ENCODE measurements at places on chromosomes 13 and 19.
A peak's percentile ranks its signal among the peaks of the same experiment; 100 is the strongest.

DNA sequence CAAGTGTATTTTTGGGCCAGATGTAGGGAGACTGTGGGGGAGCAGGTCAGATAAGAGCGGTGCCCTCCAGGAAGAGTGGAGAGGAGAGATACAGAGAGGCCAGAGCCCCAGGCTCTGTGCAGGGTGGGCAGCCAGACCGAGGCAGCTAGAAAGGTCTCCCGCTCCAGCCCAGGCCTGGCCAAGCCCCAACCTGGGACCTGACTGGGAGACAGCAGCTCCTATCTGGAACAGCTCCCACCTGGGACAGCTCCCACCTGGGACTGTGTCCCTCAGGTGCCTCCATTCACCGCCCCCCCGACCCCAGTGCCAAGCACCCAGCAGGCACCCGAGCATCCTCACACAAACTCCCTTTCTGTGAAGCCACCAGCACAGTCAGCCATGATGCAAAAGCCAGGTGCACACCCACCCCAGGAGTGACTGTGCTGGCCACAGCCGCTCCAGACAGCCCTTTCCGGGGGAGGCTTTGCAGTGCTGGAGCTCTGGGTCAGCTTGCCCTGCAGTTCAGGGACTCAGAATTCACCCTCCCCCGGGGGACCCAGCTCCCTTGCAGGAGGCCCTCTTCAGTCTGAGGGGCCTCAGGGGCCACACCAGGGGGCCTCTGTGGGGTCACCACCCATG lies 2.1 kb upstream of the GRTP1 start:
- DNase-seq: no peak

- no peak for DNase-seq
These were observed 1.7 kb upstream of the PSMC4 start for GRCh38 chr19:39969266-39969665.

- peak; percentile 86 for DNase-seq
These were observed 7.5 kb upstream of the LRFN1 start for GRCh38 chr19:39328046-39328705.

DNA sequence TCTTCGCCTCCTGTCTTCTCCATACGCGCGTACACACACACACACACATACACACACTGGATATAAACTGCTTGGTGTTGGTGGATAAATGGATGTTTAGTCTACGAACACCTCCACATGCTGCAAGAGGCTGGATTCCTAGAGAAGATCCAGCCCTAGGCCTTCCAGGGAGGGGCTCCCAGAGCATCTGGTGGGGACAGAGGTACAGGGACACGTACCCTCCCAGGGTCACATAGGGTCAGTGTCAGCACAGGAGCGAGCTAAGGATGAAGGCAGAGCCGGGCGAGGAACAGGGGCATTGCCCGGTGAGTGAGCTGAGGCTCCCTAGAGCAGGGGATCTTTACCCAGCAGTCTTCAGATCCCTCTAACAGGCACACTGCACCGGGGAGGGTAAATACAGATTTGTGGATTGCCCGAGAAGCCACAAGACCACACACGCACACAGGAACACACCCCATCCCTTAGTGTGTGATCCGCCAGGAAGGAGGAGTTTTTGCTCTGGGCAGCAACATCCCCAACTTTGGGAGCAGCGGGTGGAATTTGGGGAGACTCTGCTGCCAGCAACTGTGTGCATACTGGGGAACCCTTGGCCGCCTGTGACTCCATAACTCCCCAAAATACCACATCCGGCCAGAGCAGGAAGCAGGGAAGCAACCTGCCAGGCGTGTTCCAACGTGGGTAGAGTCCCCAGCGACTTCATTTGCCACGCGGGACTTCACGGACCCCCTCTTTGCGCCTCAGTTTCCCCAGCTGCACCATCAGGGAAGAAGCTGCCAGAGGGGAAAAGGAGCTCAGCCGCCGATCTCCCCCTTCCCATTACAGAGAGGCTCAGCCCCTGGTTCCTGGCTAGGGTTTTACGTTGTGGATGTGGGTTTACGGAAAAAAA lies 5.8 kb upstream of the TLE2 start:
- DNase-seq: peak; percentile 66

DNA sequence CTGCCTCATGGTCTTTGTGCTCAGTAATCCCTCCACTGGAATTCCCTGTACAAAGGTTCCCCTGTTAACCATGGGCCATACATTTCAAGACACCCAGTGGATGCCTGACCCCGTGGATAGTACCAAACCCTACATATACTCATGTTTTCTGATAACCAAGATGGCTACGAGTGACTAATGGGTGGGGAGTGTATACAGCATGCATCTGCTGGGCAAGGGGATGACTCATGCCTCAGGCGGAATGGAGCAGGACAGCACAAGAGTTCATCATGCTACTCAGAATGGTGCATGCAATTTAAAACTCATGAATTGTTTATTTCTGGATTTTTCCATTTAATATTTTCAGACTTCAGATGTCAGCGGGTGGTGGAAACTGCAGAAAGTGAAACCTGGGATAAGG lies 13.3 kb upstream of the FGF9 start:
- DNase-seq: no peak

DNA sequence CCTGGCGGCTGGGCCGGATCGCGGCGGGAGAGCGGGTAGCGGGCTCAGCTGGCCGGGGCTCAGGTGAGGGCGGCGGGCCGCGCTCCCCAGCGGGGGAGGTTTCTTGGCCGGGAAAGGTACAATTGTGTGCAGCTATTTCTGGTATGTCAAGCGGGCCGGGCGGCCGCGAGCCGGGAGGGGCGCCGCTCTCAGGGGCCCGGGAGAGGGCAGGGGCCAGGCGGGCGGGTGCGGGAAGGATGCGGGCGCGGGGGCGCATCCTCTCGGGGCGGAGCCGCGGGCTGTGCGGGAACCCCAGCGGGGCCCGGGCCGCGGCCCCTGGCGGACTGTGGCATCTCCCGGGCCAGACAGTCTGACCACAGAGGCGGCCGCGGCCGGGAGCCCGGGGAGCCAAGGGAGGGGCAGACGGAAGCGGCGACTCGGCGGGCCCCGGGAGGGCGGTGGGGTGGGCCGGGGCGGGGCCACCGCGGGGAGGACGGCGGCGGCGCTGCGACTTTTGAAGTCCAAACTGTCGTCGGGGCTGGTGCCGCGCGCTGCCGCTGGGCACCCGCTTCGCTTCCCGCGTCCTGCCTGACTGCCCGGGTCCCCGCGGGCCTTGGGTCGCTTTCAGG lies at the start of gene LMO7:
Gene LMO7, plus strand, starts transcription at position 503 of the 608 bp plus-strand sequence. CDS start 328 bp downstream, outside the sequence.
- peak; percentile 71 for DNase-seq

GRCh38 chr19:16289594-16289993 lies 35.0 kb upstream of the KLF2 start:
- no peak for DNase-seq

DNA sequence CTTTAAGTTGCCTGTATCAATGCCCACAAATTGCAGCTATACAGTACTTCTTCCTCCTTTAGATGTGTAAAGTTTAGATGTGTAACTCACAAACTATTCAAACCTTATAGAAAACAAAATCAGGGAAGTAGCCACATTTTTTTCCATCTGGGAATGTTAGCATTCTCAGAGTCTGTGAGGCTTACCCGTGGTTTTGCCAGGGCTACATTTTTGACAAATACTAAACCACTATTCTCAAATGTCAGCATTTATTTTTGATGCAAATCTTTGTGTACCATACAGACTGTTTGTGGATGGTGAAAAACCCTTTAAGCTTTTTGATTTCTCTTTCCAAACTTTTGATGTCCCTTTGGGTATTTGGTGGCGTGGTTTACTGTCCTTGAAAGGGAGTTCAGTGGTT lies 216.4 kb downstream of the POSTN start:
- DNase-seq: no peak

DNA sequence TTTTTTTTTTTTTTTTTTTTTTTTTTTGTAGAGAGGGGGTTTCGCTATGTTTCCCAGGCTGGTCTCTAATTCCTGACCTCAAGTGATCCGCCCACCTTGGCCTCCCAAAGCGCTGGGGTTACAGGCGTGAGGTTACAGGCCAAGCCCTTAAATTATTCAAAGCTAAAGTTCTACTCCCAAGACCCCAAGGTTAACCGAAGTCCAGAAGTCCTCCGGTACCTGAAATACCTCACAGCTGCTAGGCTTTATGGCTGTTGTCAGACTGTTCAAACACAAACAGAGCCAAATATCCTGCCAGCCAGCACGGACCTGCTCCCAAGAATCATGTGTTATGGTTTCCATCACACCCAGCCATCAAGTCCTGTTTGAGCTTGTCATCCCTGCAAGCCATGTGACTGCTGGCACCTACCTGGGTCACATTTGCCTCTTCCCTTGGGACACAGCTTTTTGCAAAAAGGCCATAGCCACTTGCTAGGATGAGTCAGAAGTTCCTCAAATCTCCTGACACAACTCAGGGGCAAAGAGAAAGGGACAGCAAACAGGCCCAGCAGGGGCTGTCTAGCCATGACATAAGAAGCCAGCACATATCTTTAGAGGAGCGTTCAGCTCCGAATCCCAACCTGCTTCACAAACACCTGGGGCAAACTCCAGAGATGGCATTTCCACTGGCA lies 129.9 kb downstream of the FOXO1 start:
- DNase-seq: peak; percentile 57

- DNase-seq: peak; percentile 21
These were observed 4.2 kb downstream of the GATAD2A start for GRCh38 chr19:19409631-19410030.

- DNase-seq: no peak
These were observed 9.3 kb upstream of the CEACAM7 start for GRCh38 chr19:41697198-41697855.

DNA sequence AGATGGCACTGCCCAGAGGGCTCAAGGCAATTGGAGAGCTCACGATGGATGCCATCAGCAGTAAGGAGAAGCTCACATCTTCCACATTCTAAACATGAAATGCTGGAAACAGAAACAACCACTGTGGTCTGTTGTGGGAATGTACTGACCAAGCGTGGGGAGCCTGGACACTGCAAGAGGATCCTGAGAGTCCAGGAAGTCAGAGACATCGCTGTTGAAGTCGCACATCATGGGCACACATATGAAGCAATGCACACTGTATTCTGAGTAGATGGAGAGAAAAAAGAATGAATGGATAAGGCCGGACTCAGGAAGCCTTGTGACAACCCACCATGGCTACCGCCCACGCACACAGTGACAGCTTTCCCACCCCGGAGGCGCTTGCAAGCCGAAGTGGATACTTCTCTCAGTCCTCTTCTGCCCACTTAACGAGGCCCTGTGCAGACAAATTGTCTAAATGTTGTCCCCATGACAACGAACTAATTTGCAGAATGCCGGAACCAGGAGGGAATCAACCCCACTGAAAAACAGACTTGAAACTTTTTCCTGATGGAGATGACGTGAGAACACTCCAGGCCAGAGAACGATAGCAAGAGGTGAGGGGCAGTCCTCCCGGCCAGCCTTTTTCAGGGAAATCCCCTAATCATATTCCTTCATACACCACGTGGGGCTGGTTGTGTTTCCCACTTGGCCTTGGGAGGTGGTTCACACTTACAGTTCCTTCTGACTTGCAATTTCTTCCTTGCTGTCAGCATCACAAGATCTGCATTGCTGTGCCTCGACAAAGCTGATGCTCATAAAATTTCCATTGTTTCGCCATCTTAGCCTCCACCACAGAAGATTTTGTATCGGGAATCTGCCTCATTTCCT lies 109.6 kb upstream of the SERP2 start:
- no peak for DNase-seq

DNA sequence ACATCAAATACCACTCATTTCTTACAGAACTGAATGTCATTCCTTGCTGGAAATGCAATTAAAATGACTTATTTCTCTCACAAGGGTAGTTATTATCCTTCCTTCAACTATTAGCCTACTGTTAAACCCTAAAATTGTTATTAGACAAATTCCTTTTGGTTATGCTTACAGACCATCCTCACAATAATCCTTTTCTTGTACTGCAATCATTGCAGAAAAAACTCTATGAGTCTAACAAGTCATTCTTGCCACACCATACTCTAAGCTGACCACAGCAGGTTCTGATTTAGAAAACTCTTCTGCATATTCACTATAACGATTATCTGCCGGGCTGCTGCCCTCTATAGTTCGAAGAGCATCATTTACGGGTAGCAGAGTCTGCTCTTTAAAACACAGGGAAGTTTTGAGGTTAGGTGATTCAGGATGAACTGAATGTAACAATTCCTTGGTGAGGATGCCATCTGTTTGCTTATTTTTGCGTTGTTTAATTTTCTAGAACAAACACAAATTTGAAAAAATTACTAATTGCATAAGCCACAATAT lies 38.2 kb downstream of the MTMR6 start:
- DNase-seq: no peak

GRCh38 chr19:43763473-43763939 lies 8.7 kb upstream of the SMG9 start:
- DNase-seq: no peak

DNA sequence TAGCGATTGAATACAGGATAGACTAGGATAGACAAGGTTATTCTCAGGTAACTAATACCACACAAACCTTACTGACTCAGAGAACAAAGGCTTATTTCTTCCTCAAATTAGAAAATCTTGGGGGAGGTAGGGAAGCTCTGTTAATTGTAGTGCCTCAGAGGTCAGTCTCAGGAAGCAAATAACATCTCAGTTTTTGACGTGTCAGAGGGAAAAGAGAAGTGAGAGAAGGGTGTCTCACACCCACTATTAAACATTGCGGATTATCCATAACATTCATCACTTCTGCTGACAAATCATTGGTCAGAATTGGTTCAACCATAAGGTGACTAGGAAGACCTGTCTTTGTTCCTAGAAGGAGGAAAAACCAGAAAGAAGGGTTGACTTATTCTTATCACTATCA lies 579.4 kb upstream of the MIR17HG start:
- DNase-seq: no peak

DNA sequence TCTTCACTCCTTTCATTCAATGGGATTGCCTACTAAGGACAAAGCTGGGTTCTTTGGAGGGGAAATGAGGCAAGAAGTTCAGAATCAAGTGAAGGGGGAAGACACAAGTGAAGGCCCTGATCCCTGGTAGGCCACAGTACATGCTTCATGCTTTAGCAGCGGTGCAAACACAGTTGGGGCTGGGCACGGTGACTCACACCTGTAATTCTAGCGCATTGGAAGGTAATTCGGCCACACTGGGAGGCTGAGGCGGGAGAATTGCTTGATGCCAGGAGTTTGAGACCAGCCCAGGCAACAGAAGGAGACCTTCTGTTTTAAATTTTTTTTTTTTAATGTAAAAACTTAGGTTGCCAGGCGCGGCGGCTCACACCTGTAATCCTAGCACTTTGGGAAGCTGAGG lies 23.4 kb upstream of the GATAD2A start:
- no peak for DNase-seq

DNA sequence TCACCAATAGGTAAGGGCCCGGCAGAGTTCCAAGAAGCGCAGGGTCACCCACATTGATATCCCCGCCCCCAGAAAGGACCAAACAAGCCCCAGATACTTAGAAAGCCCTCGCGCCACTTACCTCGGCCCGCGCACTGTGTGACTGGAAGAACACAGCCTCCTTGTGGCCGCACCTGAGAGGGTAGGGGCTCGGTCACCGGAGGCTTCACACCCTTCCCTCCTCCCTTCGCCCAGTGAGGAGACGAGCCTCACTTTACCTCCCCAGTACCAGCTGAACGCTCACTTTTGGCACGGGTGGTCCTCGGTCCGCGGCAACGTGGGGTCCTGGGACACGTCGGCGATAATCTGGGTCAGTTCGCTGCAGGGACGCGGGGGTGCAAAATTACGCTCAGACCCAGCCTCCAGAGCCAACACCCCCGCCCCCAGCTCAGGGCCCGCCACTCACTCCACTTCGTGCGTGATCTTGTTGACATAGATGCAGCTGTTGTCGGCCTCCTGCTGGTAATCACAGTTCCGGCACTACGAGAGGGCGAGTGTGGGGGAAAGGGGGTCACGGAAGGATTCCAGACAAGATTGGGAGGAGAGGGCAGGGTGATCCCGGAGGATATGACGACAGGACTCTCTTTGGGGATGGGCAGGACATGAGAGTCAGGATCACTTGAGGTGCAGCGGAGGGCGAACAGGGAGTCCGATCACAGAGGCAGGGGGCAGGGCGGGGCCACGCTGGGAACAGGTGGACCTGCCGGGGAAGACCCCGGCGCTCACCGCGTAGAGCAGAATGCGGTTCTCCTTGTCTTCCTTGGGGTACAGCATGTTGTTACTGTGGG lies 568 bp downstream of the POLR2I start:
- DNase-seq: peak; percentile 40
